Stimulated activated CD4-positive, alpha-beta T cell treated with anti-CD3 and anti-CD28 coated beads, Interleukin-1b, Interleukin-23, amount 100 ng/mL, for 24 hours (primary cell): ENCODE measurements at places on chromosomes 3 and 15.

DNA sequence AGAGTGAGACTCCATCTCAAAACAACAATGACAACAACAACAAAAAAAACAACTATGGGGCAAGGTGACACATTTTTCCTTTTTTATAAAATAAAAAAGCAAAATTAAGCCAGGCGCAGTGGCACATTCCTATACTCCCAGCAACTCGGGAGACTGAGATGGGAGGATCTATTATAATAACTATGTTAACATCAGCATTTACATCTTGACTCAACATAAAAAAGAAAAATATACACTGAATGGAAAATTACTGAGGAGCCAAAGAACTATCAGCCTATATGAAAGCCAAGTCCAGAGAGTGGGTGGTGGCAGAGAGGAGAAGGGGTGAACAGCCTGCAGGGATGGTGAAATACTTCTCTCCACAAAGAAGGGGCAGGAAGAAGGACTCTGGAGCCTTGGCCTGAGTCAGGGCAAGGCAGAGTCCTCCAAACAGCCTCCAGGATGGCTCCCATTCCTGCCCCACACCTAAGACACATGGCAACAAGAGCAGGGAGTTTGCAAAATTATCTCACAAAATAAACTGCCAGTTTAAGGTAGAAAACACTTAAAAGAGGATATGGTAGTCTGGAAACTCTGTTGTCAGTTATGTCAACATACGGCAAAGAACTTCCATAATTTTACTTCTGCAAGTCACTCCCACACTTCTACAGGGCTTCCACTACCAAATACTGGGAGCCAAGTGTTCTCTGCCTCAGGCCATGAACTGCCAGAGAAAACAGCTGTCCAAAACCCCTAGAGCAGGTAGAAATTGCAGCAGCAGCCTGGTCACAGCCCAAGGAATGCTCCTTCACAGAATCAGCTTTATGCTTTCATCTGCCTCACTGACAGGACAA, 25.9 kb downstream of the HSPBAP1 start:
- DNase-seq = no peak

- DNase-seq = no peak
Observed at GRCh38 chr3:77906102-77906709, 866.3 kb downstream of the ROBO2 start.

DNA sequence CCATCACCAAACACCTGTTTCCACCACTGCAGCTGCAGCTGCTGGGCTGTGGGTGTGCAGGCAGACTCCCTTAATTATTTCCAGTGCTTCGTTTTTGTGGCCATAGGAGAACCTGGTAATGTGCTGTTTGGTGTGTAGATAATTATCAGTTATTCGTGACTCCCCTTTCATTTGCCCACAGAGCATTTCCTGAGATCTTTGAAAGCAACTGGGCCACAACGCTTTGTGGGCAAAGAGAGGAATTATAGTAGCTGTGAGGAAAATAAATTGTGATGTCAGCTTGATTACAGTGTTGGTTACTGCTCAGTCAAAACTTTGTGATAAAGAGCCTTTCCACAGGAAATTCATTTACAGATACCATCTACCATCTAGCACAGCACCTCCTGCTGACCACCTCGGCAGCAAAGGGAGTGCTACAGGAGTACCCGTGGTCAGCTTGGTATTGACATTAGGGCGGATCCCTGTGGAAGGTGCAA, 193.3 kb upstream of the SLCO3A1 start:
- DNase-seq = no peak

DNA sequence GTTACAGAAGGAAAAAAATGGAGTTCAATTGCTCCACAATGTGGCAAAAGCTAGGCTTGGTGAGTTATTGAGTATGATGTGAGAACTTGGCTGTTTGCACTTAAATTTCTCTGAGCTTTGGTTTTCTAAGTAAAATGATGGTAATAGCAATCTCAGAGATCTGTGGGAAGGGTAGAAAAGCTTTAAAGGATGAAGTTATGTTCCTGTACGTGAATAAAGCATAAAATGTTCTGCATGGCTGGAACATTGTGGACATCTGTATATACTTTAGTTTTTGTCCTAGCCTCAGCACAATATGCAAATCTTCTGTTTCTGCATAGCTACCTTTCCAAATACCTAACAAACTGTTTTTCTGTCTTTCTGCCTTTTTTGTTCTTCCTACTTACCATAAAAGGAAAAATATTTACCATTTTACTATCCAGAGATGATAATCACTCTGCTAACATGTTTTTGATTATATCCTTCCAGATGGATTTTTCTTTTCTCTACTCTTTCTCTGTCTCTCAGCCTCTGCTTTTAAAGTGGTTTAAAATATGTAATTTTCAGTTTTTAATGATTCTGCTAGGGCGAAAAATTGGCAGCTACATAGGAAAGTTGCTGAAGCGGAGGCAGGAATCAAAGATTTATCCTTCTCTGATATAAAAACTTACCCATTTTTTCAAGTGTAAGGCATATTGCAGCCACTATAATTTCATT, 188.1 kb downstream of the FNDC3B start:
- DNase-seq = no peak
